ENCODE measurements at places on chromosomes 6 and 20. TPM values are rescaled to one million over a fixed set of nuclear protein-coding genes. Genes with fewer than 3 reads are reported as not detected.

ADTRP gene
- not detected for total RNA-seq

CST2 gene
- total RNA-seq: not detected

FOXQ1 gene
- 1.2 TPM for total RNA-seq

- H3K36me3 ChIP-seq: no peaks in the 10 kb centered on the region
- no peaks in the 10 kb centered on the region for H3K27me3 ChIP-seq
- H3K27ac ChIP-seq: no peak overlapping the region
- H3K4me3 ChIP-seq: no peak overlapping the region
- peaks cover 3% of the 10 kb centered on the region for H3K4me1 ChIP-seq
Measured at GRCh38 chr6:148401571-148401970, 58.9 kb downstream of the SASH1 start.

All from ovary (tissue), 10 donors.